Stimulated activated CD8-positive, alpha-beta memory T cell treated with anti-CD3 and anti-CD28 coated beads, Interleukin-4, amount 100 ng/mL, for 1 hour (primary cell): ENCODE measurements at places on chromosomes 4 and X.

GRCh38 chr4:183853548-183853940 is 51.6 kb upstream of the STOX2 start:
- no peak for DNase-seq

- no peak for DNase-seq
These were observed 155.1 kb downstream of the NR3C2 start for GRCh38 chr4:148287111-148287510.

DNA sequence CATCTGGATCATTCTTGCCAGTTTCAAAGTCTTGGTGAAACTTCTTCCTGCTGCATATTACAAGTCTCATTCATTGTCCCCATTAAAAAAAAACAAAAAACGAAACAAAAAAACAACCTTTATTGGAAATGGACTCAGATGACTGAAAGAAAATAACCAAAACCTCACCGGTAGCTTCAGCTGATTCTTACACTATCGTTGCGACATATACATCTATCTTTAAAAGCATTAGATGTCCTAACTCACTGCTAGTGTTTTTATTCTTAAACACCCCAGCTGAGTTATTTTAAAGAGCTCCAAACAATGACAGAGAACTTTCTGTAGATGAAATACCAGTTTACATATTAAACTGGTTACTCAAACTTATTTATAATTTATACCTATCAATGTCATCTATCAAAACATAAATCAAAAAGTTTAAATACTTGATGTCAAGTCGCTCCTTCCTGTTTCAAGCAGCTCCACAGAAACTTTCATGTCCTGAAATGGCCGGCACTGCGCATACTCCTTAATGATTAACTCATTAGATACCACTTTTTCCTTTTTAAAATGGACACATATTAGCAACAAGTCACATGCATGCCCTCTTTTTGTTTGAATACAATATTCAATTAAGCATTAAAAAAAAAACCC is 87.2 kb downstream of the HPRT1 start:
- DNase-seq = no peak

DNA sequence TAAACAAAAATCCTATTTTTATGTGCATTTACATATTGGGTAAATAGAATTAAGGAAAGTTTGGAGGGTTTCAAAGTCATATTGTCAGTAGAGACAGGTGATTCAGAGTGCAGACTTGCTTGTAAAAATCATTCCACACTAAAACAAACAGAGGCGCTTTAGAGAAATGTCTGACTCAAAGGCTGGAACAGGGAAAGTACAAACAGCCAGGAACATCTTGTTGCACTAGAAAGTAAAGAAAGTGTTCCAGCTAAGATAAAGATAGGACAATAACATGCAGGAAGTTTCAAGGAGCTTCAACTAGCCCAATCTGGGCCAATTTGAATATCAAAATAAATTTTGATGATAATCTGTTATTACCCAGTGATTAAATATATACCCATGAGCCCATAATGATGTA is 16.4 kb upstream of the NUDT10 start:
- DNase-seq = no peak

- DNase-seq = no peak
These were observed 8.0 kb downstream of the RPL34 start for GRCh38 chr4:108628411-108628810.

- DNase-seq = no peak
These were observed 61.9 kb downstream of the ADAMTS3 start for GRCh38 chr4:72507167-72507566.

DNA sequence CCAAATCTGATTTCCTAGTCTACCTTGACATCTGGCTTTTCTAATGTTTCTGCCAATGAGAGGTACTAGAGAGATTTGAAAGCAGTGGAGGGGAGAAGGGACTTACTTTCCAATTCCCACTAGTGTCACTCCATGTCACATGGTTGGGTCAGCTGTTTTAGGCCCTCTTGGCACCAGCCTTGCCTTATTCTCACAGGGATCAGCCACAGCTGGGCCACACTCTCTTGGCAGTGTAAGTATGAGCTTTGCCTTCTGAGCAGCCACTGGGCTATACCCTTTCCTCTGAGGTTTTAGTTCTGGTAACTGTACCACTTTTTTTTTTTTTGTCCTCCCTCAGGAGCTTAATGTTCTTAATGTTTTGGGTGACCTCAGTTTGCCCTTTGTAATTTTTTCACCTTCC is 10.2 kb upstream of the ADH1C start:
- DNase-seq = no peak

GRCh38 chrX:68941385-68941952 is 112.6 kb downstream of the EFNB1 start:
- no peak for DNase-seq

- DNase-seq = no peak
These were observed 4.6 kb downstream of the MPP1 start for GRCh38 chrX:154800478-154801210.

DNA sequence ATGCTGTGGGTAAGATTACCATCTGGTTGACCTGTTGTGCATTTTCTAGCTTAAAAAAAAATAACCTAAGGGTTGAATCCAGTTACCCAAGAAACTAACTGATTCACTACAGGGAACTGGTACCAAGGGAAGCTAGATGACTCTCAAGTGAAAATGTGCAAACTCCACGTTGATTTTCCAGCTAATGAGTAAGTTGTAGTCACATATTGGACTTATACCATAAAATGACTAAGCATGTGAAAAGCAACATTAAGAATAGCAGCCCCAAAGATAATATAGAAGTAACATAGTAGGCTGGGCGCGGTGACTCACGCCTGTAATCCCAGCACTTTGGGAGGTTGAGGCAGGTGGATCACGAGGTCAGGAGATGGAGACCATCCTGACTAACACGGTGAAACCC is 270.9 kb downstream of the SPRY1 start:
- no peak for DNase-seq

DNA sequence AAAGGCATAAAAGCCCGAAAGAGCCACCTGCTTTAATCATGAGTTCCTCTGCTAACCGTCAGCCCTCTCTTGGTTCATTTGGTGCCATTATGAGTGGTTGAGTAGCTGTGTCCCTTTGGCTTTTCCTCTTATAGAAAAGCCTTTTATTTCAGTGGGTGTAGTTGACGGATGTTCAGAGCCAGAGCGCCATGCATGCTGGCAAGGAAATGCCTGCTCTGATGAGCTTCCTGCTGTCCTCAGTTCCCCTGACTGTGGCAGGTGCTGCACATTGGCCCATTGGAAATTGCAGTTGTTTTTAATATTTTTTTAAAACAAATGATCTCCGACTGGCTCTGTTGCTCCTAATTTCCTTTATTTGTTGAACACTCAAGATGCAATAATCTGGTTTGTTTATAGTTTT is 77.3 kb upstream of the LIMCH1 start:
- DNase-seq = no peak

GRCh38 chr4:173426064-173426463 is 27.1 kb upstream of the SCRG1 start:
- DNase-seq = no peak

DNA sequence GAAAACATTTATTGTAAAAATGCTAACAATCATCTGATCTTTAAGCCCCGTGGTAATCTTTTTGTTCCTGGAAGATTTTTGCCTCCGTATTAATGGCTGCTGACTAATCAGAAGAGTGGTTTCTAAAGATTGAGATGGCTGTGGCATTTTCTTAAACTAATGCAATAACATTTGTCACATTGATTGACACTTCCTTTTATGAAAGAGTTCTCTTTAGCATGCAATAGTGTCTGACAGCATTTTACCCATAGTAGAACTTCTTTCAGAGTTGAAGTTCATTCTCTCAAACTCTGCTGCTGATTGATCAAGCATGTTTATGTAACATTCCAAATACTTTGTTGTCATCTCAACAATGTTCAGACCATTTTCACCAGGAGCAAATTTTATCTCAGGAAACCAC is 26.8 kb upstream of the UGT2B4 start:
- DNase-seq = no peak

GRCh38 chr4:121199742-121200561 is 35.8 kb upstream of the TNIP3 start:
- no peak for DNase-seq

DNA sequence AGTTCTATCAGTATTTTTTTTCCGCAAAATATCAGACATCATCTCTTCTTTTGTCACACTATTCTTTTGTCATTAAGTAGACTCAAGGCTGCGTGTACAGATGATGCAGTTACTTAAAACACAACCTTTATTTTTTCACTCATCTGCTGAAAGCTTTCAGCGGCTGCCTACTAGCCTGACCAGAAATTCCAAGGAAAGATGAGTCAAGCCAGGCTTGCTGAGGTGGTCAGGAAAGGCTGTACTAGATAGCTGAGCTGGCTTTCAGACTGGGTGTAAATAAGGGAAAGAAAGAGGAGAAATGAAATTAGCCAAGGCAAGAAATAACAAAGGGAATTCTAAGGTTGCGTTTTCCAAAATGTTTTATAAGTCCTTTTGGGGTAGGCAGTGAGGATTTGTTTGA is 17.9 kb downstream of the STK26 start:
- no peak for DNase-seq

GRCh38 chrX:41002026-41002425 is 83.2 kb upstream of the USP9X start:
- DNase-seq = no peak

DNA sequence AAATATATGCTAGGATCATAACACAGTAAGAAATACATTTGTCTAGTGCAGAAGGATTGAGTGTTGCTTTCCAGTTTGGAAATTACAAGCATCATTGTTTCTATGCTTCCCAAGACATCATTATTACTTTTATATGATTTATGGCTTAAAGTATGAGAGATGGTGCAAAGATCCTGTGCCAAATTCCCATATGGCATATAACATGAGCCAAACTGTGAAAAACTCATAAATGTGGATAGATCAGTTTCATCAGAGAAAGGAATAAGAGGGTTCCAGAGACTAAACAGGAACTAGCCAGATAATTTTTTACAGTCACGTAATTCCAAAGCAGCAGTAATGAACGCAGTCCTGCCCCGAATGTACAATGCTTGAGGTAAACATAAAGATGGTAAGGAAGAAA is 126.3 kb downstream of the PRDM5 start:
- no peak for DNase-seq

DNA sequence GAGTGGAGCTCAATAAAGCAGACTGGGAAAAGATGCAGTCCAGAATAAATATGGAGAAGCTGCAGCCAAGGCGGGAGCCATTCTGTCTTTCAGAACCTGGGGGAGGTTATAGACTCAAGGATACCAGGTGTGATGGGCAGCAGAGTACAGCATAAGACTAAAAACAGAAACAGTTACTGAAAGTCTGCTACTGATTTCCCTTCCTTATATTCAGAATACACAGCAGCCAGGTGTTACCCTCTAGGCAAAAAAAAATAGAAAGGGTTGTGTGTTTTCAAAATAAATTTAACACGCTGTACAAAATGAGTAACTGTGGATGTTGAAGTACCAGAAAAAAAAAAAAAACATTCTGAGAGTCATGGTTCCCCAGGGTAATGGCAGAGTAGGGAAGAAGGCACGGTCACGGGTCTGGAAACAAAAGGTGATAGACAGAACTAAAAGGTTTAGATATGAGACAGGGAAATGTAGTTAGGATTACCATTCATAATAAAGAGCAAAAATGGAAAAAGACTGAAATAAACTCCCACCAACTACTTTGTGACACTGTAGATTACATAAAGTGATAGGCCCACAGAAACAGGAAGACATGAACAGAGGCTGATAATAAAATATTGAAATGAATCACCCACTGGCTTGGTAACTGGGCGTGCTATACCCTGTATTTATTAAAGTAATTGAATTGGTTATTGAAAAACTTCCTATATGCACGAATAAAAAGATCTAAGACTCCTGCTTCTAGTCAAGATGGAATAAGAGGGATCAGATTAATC is 10.8 kb upstream of the HHIP start:
- no peak for DNase-seq

DNA sequence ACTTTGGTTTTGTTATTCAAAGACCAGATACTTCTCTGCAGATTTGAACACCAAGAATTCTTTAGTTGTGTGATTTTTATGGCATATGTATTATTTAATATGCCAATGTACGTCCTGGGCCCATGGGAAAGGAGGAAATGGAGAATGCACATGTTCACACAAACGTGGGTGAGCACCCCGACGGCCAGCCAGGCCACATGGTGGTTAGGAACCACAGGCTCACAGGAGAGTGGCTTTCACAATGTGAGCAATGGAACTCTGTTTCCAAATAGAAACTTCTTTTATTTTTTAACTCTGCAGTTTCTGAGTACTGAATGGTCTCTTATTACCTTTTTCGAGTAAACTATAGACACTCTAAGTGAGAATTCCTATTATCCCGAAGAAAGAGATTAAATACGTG is 58.0 kb upstream of the UNC5C start:
- DNase-seq = no peak

DNA sequence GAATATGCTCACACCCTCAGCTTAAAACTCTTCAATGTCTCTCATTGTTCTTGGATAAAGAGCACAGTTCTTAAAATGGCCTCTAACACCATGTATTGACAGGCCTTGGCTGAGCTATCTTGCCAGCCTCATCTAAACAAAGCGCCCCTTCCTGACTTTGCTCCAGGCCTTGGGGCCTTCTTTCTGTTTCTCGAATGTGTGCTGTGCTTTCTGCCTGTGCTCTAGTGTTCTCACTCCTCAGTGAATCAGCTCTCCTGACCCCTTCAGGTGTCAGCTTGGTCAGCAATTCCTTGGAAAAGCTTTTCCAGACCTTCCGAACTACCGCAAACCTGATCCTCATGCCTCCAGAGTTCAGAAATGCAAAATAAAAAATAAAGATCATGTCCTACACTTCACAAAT is 346.3 kb upstream of the FSTL5 start:
- DNase-seq = no peak

DNA sequence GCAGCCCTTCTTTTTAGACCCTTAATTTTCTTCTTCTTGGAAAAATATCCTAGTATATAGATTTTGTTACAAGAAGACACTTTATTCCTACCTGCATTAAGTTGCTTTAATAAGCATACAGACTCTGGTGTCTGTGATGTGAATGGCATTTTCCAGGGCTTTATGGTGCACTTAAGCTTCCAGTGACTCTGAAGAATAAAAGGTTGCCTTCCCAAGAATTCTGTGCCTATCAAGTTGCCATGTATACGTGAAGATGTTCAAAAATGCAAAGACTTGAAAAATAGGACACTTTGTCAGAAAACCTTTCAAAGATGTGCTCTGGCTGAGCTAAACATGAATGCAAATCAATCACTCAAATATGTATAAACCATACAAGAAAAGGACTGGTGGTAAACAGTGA is 110.9 kb downstream of the RS1 start:
- no peak for DNase-seq
